ENCODE measurements at places on chromosomes 5 and 9.

DNA sequence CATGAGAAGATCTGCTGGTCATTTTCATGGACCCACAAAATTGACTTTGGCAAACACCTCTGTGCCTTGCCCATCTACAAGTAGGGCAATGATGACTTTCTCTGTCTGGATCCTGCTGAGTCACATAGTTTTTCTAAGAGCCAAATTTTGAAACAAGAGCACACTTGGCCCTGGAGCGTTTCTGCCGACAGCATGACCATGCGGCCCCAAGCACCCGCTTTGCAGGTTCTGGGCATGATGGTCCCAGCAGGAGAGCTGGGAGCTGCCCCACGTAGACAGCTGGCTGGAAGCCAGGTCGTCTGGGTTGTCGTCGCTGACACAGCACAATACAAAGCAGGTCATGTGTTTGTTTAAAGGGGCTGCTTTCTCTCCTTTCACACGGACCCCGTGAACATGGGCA, 159.8 kb downstream of the SYK start:
- no peak for DNase-seq

- no peak for DNase-seq
Measured at GRCh38 chr9:133643978-133644760, 8.0 kb downstream of the DBH start.

- no peak for DNase-seq
Measured at GRCh38 chr5:149387982-149388381, 8.9 kb upstream of the IL17B start.

GRCh38 chr9:125397736-125398135, 136.1 kb downstream of the GAPVD1 start:
- DNase-seq, result no peak

DNA sequence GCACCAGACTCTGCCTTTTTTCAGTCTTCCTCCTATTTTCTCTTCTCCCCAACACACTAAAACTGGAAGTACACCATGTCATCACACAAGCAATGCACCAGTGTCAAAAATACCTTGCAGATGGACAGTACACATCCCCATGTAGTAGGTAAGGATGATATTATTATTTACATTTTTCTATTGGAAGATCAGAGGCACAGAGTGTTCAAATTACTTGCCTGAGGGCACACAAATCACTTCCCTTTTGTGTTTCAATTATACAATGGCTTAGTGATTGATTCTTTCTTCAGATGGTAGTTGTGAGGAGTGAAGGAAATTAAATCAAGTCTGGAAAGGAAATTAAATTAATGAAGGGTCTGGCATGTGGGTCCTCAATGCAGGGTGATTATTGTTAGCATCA, 39.6 kb downstream of the CTSL start:
- DNase-seq, result no peak

GRCh38 chr9:130140706-130141105, 31.5 kb upstream of the NCS1 start:
- no peak for DNase-seq

- DNase-seq, result no peak
Measured at GRCh38 chr9:33130961-33131789, 36.0 kb downstream of the B4GALT1 start.
